ENCODE measurements at places on chromosomes 7 and 10. TPM values are rescaled to one million over a fixed set of nuclear protein-coding genes. Genes with fewer than 3 reads are reported as not detected.

GRCh38 chr7:14666304-14666703 lies 236.2 kb downstream of the DGKB start:
- no peaks in the 10 kb centered on the region for H3K36me3 ChIP-seq
- H3K27me3 ChIP-seq = no peaks in the 10 kb centered on the region
- no peak overlapping the region for H3K4me3 ChIP-seq

DNA sequence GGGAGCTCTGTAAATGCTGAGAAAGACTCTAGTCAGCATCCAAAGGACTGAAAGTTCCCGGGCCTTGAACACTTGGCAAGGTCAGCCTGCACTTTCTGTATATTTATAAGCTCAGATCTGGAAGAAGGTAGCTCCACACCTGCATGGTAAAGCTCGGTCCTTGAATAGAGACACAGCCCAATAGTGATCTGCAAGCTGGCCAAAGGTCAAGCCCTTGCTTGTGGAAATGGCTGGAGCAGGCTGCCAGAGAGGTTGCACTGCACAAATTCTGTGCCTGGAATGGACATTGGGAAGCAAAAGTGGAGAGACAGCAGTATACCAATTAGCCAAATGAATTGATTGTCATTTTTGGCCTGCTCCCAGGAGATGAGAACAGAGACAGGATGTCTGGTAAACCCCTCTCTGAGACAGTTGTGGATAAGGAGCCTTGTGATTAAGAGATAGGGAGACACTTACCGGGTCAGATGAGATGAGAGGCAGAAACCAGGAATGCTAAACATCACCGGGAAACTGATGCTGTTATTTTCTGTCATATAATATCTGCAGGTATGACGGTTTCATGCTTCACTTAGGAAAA lies 8.0 kb upstream of the FRA10AC1 start:
- no peaks in the 10 kb centered on the region for H3K4me1 ChIP-seq
- no peak overlapping the region for H3K27ac ChIP-seq
- no peaks in the 10 kb centered on the region for H3K27me3 ChIP-seq
- H3K36me3 ChIP-seq = no peaks in the 10 kb centered on the region

DNA sequence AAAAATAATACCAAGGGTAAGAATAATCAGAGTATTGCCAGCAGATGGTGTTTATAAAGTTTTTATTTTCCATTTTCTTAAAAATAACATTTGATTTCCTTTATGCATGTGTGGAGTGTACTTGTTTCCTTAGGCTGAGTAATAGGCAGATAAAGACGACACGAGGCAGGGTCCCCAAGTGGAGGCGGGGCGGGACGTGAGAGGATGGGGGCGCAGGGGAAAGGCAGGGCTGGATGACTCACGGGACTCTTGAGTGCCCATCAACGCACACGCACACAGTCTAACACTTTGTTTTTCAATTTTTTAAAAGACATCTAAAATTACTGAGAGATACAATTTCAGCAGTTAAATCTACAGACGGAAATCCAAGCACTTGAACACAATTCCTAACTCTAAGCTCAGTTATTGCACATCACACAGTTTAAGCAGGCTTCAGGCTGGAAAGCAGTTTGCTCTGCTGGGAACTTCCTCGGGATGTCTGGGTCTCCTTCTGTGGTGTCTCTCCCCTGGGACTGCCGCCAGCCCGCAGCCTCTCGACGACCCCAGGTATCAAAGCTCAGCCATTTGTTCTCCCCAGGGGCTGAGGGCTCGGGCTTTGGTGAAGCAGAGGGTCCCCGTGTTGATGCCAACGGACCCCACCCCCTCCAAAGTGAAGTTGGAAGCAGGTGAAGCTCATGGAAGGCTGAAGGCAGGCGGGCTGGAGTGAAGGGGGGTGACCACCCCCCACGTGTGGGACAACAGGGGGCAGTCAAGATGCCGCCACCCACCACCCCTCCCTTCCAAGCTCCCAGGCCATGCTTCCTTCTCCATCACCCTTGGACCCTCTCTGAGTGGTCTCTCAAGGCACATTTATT lies 29.1 kb downstream of the SPOCK2 start:
- no peak for DNase-seq
- no peaks in the 10 kb centered on the region for H3K4me1 ChIP-seq
- H3K4me3 ChIP-seq = no peak overlapping the region
- no peaks in the 10 kb centered on the region for H3K27me3 ChIP-seq
- H3K27ac ChIP-seq = no peak overlapping the region

DNA sequence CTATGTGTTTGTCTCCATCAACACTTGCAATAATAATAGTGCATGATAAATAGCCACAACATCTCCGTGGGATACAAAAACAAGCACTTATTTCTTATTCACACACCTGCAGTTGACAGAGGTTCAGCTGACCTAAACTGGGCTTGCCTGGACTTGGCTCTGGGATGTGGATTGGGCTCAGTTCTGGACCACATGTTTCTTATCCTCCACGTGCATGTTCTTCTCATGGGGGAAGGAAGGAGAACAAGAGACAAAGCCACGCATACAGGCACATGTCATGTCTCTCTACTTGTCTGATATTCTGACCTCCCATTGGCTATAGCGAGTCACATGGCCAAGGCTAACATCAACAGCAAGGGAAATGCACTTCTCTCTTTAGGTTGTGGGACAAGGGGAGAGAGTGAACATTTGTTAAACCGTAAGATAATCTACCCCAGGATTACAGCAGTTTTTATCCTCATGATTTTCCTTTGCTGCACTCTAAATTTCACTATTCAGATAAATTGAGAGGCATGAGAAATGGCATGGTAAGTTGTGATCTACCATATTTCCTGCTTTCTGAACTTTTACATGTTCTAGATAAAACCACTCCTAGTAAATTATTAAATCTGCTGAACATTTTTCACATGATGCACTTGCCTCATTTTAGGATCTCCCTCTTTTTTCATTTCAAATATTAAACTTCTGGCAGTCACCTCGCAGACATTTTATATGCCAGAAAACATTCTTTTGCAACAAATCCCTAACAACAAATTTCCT lies 33.7 kb downstream of the CFAP58 start:
- no peaks in the 10 kb centered on the region for H3K27me3 ChIP-seq
- H3K4me1 ChIP-seq = no peaks in the 10 kb centered on the region
- no peak overlapping the region for H3K4me3 ChIP-seq
- no peak overlapping the region for H3K27ac ChIP-seq

- no peak overlapping the region for H3K27ac ChIP-seq
- DNase-seq = peak; percentile 74
- no peaks in the 10 kb centered on the region for H3K4me1 ChIP-seq
- peaks cover 14% of the 10 kb centered on the region for H3K36me3 ChIP-seq
These were observed 53.6 kb upstream of the DNAAF5 start for GRCh38 chr7:672891-673290.

DNA sequence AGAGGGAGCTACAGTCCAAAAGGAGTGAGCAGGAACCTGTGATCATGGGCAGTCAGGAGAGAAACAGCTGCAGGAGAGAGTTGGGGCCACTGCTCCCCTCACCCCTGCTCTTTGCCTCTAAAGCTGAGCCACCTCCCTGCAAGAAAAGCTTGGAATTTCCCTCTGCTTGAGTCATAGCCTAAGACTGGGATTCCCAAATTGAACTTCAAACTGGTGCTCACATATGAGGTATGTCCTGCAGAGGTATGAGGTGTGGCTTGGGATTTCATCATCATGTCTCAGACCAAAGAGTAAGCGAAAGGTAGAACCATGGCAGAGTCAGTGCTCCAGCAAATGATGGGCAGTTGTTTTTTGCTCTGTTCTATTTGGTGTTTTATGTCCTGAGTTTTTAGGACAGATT lies 237.1 kb upstream of the NRP1 start:
- H3K36me3 ChIP-seq = no peaks in the 10 kb centered on the region
- H3K27ac ChIP-seq = no peak overlapping the region
- no peak overlapping the region for H3K4me3 ChIP-seq
- H3K27me3 ChIP-seq = no peaks in the 10 kb centered on the region
- no peaks in the 10 kb centered on the region for H3K4me1 ChIP-seq

- no peaks in the 10 kb centered on the region for H3K27me3 ChIP-seq
- no peak overlapping the region for H3K4me3 ChIP-seq
- no peaks in the 10 kb centered on the region for H3K4me1 ChIP-seq
These were observed 25.2 kb upstream of the BNIP3 start for GRCh38 chr10:132006966-132007365.

DNA sequence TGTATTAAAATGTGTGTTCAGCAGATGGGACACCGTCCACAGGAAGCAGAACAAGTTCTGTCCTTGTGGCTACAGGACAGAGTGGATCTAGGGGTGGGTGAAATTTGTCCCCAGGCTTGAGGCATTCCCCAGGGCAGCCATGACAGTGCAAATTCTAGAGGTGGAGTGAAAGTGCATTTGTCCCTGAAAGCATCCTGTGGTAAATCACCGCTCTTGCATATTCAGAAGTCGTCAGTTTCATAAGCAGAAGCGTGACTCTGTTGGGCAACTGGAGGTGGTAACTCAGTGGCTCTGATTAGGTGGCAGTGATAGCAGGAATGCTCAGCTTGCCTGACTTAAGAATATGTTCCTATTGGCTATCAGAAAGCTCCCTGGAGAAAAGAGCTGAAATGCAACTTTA lies 96.6 kb downstream of the SNX10 start:
- peaks cover 5% of the 10 kb centered on the region for H3K27me3 ChIP-seq
- no peaks in the 10 kb centered on the region for H3K4me1 ChIP-seq
- DNase-seq = no peak

- no peak overlapping the region for H3K27ac ChIP-seq
- peaks cover 13% of the 10 kb centered on the region for H3K27me3 ChIP-seq
- no peaks in the 10 kb centered on the region for H3K36me3 ChIP-seq
- H3K4me3 ChIP-seq = no peak overlapping the region
- no peaks in the 10 kb centered on the region for H3K4me1 ChIP-seq
These were observed 74.1 kb upstream of the UNC5B start for GRCh38 chr10:71138166-71138830.

DNA sequence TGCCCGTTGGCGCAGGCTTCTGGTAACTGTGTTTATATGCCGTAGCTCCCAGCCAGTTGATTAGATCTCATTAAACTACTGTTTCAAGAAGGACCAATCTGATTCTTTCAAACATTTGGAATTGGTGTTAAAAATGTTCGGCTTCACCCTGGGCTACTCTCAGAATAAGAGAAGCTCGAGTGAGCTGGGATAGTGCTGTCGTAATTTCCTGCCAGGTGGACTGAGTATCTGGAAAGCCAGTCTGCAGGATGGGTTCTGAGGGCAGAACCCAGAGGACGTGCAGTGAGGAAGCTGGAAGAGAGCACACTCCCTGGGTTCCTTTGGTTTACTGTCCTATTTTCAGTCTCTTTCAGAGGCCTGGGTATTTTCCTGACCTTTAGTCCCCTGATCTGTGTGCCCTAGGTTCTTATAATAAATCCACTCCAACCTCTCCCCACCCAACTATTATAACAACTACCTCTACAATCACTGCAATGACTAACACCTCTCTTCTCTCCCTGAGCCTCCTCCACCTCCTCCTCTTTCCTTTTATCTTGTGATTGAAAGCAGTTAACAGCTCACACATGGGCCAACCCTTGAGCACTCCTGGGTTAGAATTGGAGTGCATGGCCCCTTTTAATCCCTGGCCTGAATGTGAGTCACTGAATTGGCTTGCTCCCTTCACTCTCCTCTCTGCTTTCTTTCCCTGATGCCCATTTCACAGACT lies 63.0 kb downstream of the AOAH start:
- no peaks in the 10 kb centered on the region for H3K27me3 ChIP-seq
- no peaks in the 10 kb centered on the region for H3K36me3 ChIP-seq
- no peak overlapping the region for H3K27ac ChIP-seq
- peaks cover 18% of the 10 kb centered on the region for H3K4me1 ChIP-seq
- no peak for DNase-seq

DNA sequence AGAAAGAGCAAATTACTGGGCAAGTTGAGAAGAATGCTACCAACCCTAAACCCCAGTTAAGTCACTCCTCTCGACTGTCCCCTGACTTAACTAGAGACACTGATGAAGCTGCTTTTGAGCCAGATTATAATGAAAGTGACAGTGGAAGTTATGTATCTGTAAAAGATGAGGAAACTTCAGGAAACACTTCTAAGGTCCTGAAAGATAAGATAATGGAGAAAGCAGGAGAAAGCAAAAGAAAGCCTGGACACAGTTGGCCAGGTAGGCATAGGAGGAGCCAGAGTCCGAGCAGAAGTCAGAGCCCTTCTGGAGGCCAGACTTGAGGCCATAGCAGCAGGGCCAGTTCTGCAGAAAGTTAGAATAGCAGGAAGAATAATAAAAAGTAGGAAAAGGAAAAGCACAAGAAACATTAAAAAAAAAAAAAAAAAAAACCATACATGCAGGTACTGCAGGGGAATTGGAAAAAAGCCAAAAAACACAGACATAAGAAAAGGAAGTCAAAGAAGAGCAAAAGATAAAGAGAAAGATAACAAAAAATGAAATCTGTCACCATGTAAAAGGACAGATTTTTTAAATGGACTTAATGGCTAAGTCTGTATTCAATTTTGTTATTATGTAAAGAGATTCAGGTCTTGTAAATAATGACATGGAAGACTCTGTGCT lies 101.0 kb upstream of the KCNMA1 start:
- no peaks in the 10 kb centered on the region for H3K36me3 ChIP-seq
- no peak for DNase-seq
- no peak overlapping the region for H3K4me3 ChIP-seq
- peaks cover 5% of the 10 kb centered on the region for H3K4me1 ChIP-seq
- H3K27ac ChIP-seq = no peak overlapping the region
- H3K27me3 ChIP-seq = no peaks in the 10 kb centered on the region

- no peaks in the 10 kb centered on the region for H3K36me3 ChIP-seq
- H3K4me1 ChIP-seq = no peaks in the 10 kb centered on the region
- H3K4me3 ChIP-seq = no peak overlapping the region
- no peak overlapping the region for H3K27ac ChIP-seq
- peaks cover 5% of the 10 kb centered on the region for H3K27me3 ChIP-seq
These were observed 8.8 kb upstream of the ZC3HAV1 start for GRCh38 chr7:139118234-139118804.

DNA sequence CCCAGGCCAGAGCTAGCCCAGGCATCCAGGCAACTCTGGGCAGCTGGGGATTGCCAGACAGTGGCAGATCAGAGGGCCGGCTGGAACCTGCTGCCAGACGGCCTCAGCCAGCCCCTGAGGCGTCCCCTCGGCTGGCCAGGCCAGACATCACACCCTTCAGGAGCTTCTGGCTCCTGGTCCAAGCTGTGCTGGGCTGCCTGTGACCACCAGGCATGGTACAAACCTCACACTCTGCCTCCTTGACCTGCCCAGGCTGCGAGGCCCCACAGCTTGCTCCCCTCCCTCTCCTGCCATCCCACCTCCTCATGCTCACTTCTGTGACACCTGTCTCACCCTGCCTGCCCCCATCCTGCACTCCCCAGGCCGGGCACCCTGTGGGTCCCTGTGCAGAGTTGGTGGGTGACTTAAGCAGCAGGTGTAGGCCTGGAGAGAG lies 5.7 kb downstream of the DEPP1 start:
- H3K36me3 ChIP-seq = peaks cover 11% of the 10 kb centered on the region
- H3K27ac ChIP-seq = no peak overlapping the region
- peaks cover 28% of the 10 kb centered on the region for H3K4me1 ChIP-seq
- DNase-seq = no peak

Gene ZP3
- polyA plus RNA-seq = 4.5 TPM

Gene MRLN
- not detected for polyA plus RNA-seq

Gene ASZ1
- polyA plus RNA-seq = not detected

Gene FAM25A
- not detected for polyA plus RNA-seq

Gene FOXI2
- polyA plus RNA-seq = not detected

Gene EVX1
- polyA plus RNA-seq = not detected
